Tibial nerve (tissue), 4 donors: ENCODE measurements at places on chromosomes 1 and 21.

GRCh38 chr1:186473047-186473446, 12.1 kb upstream of the PDC start:
- DNase-seq, result no peak

DNA sequence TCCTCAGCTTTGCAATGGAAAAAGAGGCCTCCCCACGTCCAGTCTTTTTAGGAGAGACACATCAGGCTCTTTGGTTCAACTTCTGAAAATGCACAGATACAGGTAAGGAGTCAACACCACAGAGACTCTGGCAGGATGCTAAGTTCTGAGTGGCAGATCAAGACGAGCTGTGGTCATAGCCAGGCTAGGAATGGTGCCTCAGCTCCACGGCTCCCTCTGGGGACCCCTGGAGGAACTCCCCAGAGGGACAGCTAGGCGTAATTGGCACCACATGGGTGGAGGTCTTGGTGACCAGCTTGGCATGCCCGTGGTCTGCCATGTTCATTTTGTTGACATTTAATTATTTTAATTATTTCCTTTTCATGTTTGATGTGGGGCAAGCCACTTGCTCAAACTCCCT, 206.1 kb downstream of the KAZN start:
- no peak for DNase-seq

DNA sequence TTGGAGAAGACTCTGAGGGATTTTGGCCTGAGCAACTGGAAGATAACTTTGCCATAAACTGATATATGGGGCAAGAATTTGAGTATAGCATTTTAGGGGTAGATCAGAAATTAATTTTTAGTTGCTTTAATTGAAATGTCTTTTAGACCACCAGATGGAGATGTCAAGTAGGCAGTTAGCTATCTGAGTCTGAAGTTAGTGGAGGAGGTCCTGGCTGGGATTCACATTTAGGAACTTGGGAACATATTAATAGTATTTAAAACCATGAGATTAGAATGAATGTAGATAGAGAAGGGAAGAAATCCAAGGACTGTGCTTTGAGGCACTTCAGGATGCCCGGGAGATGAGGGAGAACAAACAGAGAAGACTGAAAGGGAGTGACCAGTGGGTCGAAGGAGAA, 32.6 kb downstream of the SLC44A3 start:
- no peak for DNase-seq

DNA sequence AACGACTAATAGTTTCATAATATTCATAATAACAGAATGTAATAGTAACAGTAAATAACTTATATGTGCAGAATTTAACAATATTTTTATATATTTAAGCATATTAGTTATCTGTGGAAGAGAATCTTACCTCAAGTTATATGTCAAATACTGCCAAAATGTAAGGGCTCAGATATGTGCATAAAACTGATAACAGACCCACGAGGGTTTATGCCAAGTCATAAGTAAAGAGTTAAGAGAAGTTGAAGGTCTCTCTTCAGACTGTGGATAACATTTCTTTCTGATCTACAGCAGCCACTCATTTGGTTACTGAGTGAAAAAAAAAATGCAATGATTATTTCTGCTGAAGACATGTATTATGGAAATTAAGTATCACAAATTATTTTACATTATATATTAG, 1167.8 kb upstream of the NCAM2 start:
- no peak for DNase-seq

DNA sequence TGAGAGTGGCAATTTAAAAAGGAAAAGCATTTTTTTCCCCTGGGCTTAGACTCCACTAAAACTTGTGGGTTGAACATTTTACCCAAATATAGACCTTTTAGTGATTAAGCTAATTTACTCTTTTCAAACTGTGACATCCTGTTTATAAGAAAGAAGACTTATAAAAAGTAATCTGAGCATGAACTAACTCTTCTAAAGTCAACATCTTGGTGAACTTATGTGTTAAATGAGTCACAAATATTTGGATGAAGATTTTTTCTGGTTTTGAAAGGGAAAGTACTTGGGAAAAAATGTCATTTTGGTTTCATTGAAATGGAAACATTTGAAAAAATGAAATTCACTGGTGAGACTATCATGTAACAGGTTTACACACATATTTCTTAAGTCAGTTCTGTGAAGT, 109.8 kb downstream of the KCNK2 start:
- DNase-seq, result no peak

DNA sequence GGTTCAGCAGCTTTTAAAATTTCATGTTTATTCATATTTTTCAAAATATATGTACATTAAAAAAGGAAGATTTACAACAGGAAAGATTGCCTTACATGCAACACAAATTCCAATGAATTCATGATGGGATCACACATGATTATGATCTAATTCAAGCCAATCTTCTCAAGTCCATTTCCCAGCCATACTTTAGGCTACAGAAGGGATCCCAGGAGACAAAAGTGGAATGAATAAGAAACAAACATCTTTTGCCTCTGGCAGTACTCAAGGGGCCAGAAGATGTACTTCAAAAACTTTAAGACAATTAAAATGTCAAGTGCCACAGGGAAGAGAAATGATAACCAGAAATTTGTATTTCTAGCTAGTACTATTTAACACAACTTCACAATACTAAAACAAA, 10.2 kb upstream of the SH2D5 start:
- no peak for DNase-seq

- DNase-seq, result no peak
These were observed at the start of gene TPTE for GRCh38 chr21:10521091-10521598. Gene TPTE (plus strand): TSS chr21:10521583. CDS start chr21:10538724, 17,141 bp downstream.

DNA sequence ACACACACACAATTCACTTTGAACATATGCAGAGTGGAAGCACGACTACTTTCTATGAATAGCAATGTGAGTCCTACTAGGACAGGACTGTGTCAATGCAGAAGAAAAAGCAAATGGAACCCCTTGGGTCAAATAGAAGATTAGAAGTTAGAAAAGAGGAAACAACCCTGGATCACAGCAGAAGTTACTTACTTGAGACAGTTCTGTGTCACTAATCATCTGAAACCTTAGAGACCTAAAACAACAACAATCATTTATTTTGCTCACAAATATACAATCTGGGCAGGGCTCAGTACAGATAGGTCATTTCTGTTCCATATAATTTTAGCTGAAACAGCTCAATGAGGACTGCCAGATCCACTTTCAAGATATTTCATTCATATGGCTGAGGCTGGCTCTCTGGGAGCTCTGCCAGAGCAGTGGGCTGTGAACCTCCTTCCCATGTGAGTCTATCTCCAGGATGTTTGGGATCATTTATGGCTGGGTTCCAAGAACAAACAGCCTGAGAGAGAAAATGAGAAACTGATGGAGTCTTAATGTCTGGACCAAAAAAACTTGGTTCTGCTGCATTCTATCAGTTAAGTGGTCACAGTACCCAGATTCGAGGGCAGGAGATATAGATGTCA, 42.5 kb upstream of the IL10 start:
- no peak for DNase-seq

DNA sequence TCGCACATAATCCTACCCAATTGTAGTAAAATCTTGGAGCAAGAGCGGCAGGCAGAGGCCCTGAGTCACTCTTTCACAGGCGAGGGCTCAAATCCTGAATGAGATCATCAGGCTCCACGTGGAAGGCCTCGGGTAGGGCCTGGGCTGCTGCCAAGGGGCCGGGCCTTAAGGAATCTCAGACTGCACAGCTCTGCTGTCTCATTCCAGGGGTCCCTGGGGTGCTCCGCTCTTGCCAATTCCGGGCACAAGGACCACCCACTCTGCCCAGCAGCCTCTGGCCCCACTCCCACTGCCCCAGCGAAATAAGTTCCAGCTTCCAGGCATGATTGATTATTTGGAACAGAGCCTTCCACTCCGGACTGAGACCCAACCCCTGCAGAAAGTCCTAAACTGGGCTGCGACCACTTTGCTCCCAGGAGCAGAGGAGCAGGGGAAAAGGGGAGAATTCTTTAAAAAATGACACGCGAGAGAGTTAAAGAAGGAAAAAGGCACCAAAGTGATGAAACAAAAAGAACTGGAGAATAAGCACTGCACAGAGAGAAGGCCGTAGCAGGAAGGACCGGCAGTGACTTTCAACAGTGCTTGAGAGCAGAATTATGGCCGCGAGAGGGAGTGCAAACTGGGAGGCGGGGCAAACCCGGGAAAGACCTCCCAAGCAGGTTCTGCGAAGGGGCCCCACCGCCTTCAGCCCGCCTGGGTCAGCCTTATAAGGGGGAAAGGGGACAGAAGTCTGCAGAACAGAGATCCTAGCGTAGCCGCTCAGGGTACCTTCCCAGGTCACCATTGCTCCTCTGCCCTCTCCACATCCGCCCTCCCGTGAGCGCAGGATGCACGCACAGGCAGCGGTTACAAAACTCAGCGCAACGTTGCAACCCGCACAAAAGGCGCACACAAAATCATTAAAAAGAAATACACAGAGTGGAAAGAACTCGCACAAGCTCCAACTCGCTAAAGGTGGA, 2.0 kb downstream of the ADAMTS1 start:
- DNase-seq, result peak; percentile 94

DNA sequence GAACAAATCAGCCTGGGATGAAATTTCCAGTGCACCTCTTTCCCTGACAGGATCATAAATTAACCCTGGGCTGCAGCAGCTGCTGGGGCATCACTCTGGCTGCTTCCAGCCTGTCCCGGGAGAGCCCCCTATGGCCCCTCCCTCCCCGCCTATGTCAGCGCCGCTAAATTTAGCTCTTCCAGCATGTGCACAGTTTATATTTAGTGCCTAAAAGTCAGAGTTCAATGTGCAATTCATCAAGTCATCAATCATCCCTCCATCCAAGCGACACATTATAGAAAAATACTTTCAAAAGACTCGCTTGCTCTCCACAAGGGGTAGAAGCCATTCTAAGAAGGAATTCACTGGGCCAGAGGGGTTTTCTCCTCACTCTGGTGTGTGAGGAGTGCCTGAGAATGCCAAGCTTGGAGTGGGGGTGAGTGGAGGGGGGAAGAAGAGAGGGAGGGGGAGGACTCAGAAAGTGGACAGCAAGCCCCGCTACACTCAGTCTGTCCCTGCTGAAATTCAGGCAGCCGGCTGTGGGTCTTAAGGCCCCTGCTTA, 37.4 kb downstream of the XCL1 start:
- DNase-seq, result no peak

- no peak for DNase-seq
These were observed 66.8 kb upstream of the DISP3 start for GRCh38 chr1:11412141-11412540.

- peak; percentile 20 for DNase-seq
These were observed 483 bp downstream of the UBQLN4 start for GRCh38 chr1:156052862-156053767.

GRCh38 chr1:246397046-246397445, 110.0 kb downstream of the SMYD3 start:
- no peak for DNase-seq

- no peak for DNase-seq
These were observed 6.1 kb downstream of the EFNA4 start for GRCh38 chr1:155069551-155070157.

DNA sequence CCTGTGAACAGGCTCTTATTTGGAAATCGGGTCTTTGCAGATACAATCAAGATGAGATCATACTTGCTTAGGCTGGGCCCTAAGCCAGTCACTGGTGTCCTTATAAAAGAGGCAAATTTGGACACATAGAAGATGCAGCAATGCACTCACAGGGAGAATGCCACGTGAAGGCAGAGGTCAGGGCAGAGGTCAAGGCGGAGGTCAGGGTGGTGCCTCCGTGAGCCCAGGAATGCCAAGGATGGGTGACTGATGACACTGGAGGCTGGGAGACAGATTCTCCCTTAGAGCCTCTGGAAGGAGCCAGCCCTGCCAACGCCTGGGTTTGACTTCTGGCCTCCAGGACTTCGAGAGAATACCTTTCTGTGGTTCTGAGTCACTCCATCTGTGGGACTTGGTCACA, 22.8 kb upstream of the C1orf174 start:
- no peak for DNase-seq

DNA sequence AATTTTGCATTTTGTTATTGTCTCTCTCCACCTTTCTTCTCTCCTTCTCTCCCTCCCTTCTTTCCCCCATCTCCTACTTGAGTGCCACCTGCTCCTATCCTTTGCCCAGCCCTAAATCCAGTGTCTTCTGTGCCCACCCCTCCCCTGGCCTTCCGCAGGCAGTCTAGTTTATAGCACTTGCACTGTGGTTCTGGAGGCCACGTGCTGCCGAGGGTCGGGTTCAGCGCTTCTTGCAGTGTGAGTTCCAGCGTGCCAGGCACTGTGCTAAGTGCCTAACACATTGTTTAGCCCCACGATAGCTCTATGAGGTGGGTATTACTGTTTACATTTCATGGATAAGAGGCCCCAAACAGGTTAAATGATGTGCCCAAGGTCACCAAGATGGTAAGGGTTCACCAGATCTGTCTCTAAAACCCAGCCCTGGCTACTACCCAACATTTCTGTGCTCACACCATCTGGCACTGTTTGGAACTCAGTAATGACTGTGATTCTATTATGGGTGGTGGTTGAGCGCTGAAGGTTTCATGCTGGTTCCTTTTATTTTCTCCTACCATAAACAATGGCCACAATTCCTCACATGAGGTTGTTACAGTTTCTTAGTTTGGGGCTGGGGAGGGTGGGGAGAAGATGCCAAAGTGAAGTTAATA, 14.1 kb upstream of the ATP1A4 start:
- DNase-seq, result no peak
